ENCODE measurements at places on chromosomes 6 and 20.

DNA sequence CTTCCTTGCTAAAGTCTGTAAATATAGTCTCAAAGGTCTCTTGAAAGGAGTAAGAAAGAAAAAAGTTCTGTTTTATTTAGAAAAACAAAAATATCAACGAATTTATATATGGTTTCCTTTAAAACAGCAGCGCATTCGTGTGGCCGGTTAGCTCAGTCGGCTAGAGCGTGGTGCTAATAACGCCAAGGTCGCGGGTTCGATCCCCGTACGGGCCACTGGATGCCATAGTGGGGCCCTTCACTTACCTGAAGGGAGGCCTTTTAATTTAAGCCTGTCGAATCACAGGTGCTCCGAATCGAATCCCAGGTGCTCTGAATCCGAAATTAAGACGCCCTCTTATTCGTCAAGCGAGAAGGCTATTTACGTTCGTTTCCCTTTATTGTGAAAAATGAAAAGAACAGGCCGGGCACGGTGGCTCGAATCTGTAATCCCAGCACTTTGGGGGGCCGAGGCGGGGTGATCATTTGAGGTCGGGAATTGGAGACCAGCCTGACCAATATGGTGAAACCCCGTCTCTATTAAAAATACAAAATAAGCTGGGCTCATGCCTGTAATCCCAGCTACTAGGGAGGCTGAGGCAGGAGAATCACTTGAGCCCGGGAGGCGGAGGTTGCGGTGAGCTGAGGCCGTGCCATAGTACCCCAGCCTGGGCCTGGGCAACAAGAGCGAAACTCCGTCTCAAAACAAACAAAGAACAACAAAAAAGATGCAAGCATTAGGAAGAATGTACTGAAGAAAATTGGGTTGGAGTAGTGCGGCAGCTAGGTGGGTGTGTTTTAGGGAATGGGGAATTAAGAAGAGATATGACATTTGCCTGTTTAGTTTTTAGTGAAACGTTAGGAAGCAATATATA, 195.8 kb upstream of the ZNF184 start:
- peak; percentile 39 for DNase-seq

- DNase-seq, result no peak
These were observed 182.8 kb upstream of the FOXQ1 start for GRCh38 chr6:1129131-1129530.

- DNase-seq, result no peak
These were observed 193.4 kb upstream of the PRDM1 start for GRCh38 chr6:105892577-105893262.

DNA sequence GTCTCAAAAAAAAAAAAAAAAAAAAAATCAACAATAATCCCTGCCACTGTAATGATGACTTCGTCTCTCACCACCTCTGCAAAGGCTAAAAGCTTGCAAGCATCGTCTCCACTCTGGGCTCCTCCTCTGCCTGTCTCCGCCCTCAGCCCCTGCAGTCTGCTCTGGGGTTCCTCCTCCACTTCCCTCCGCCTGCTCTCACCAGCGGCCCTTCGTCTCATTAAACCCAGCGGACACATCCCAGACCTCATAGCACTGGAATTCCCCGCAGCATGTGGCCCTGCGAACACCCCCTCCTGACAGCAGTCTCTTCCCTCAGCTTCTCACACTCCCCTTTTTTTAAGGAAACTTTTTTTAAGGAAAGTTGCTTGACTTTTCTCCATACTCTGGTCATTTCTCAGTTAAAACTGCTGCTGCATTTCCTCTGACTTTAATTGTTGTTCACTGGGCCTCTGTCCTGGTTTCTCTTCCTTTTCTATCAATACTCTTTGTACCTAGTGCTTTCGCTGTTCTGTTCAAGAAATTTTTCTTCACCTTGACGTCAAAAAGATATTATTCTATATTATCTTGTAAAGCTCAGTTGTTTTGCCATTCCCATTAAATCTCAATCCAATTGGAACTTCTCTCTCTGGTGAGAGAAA, 70.9 kb upstream of the PLEKHG1 start:
- no peak for DNase-seq

GRCh38 chr6:159257846-159258245, 88.6 kb downstream of the FNDC1 start:
- DNase-seq, result no peak

DNA sequence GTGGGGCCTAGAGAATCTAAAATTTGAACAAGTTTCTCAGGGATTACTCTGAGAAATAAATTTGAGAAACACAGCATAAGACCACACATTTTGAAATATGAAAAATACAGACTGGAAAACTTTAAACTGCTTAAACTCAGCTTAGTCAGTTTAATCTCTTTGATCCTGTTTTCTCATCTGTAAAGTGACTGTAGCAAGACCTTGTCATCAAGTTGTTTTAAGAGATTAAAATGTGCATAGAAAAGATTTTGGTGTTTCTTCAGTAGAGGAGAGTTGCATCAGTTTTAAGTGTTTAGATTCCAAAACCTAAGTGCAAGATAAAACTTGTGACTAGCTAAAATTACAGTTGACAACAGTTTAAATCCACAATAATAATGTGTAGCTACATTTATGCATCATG, 8.1 kb upstream of the BCKDHB start:
- no peak for DNase-seq

GRCh38 chr6:63527658-63528514, 44.4 kb upstream of the LOC128125822 start:
- DNase-seq, result no peak

DNA sequence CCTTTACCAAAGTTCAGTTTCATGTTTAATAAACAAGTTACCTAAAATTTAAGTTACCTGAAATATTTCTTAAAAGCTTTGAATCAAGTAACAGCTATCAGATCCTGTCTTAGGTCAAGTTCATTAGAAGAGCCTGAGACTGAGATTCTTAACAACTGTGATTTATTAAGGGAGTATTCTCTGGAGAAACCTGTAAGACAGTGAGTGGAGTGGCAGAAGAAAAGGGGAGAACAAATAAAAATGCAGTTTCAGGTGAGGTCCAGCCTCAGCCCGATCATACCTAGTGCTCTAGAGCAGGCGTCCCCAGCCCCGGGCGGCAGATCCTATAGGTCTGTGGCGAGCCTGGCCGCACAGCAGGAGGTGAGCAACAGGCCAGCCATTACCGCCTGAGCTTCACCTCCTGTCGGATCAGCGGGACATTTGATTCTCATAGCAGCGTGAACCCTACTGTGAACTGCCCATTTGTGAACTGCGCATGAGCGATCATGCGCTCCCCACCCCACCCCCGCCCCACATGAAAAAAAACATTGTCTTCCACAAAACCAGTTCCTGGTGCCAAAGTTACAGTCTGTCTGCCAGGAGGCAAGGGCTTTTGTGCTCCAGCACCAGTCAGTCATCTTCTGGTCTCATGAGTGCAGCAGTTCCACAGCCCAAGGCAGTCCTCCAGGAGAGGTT, 59.2 kb upstream of the ADGRB3 start:
- DNase-seq, result no peak

DNA sequence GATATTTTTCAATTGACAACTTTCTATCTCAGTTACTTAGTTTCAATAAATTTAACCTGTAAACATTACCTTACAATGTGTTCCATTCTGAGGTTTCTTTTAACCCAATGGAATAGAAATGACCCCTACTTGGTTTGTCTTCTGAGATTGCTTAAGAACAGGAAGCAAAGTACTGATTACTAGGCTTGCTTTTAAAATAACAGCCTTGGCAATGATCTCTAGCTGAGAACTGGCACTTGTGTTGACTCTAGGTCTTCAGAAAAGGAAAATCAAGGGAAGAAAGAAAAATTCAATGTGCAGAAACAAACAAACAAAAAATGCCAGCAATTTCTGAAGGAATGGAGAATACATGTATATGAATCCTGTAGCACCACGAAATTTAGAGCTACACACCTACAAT, 66.1 kb downstream of the SYNE1 start:
- no peak for DNase-seq

DNA sequence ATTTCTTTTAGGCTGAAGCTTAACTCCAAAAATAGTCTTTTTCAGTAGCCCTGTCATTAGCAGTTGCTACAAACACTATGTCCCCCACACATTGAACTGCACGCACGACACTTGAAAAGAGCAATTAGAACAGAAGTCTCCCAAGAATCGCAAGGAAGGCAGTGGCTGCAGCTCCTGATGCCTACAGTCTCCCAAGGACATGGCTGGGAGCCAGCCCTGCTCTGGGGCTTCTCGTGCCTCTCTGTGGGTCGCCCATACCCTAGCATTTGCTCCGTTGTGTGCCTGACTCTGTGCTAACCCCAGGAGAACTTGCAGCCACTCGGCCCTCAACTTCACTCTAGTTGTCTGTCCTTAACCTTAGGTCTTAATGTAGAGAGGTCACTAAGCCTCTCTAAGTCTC, 454.2 kb downstream of the PTPRT start:
- DNase-seq, result no peak

DNA sequence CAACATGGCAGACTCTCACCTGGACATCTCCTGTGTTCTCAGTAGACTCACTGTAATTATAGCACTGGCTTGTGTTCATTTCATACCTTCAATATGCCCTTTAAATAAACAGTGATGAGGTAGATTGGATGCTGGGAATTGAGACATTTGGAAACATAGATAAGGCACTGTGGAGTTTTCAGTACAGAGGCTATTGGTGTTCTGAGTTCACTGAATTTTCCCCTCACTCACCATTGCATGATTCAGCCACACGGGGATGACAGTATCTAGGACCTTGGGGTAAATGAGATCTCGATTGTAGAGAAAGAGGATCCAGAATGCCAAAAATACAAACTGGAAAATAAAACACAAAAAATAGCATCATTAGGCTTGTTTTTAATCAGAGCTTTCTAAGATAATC, 12.6 kb downstream of the ADTRP start:
- no peak for DNase-seq

GRCh38 chr20:54112221-54112884, 42.0 kb upstream of the BCAS1 start:
- DNase-seq, result no peak

GRCh38 chr6:12474167-12475140, 184.3 kb downstream of the EDN1 start:
- no peak for DNase-seq

DNA sequence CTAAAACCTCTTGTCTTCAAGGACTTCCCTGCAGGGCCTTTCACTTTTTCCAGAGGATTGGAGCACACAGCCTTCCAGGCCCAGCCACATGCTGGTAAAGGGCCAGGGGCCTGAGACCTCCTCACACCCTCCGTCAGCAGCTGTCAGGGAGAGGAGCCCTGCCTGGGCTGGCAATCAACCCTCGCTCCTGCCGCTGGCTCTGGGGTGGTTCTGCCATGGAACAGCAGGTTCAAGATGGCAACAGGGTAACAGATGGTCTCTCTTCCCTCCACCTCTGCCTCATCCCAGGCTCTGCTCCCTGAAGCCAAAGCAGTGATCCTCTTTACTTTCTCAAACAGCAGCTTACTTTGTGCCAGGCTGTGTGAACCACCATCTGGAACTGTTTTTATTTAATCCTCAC, 23.8 kb downstream of the PCNA start:
- no peak for DNase-seq

DNA sequence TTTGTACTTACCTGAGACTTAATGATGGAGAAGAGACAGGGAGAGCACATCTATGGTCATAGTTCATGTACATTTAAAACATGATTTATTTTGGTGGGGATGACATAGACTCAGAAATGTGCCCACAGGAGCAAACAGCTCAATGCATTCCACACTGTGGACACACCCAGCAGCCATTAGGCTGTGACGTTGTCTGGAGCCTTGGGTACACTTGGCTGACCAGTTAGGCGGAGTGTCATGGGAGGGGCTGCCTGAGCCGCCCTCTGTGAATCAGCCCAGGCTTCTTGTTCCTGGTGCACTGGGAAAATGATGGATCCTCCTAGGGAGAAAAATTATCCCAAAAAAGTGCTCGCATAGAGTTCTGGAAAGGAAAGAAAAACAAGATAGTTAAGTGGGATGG, 231.0 kb upstream of the GMDS start:
- DNase-seq, result no peak

DNA sequence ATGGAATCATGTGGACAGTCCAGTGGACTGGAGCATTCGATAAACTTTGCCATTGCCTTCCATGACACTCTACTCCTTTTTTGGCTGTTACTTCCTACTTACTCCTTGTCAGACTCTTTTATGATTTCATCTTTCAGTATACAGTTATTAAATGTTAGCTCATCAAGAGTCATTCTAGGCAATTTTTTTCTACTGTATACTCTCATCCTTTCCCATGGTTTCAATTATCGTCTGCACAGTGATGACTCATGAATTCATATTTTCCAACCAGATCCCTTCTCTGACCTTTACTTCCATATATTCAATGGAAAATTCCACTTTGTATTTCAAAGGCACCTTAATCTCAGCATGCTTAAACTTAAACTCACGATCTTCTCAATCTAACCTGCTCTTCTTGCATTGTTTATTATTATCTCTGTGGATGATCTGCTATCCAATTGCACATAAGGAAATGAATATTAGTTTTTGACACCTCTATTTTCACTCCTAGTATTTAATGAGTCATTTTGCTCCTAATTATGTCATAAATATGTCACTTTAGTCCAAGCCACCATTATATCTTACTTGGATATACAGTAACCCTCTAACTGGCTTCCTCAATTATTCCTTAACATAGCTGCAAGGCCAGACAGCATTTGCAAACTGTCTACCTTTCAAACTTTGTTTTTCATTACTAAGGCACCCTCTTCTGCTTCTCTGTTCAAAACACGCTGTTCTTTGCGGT, 427.5 kb downstream of the PHF3 start:
- no peak for DNase-seq

GRCh38 chr20:9036593-9036992, 32.3 kb upstream of the PLCB4 start:
- DNase-seq, result no peak

- no peak for DNase-seq
These were observed 30.0 kb downstream of the MYH7B start for GRCh38 chr20:34985461-34986310.

DNA sequence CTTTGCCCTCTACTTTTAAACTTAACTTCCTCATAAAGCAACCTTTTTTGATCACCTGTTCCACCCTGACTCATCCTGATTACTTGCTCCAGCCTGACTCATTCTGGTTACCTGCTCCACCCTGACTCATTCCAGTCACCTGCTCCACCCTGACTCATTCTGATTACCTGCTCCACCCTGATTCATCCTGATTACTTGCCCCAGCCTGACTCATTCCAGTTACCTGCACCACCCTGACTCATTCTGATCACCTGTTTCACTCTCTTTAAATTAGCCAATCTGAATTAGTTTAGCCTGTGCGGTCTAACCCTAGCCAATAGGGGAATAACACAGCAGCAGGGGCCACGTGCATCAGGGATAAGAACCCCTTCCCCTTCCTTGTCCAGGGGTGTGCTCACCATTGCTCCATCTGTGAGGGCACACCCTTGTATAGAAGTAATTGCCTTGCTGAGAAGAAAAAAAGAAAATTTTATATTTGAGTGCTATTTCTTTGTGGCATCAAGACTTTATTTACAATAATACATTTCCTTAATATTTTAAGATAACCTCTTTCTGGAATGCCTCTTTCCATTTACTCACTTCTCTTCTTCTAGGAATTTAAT, 17.9 kb downstream of the HLA-G start:
- DNase-seq, result peak; percentile 48

- DNase-seq, result no peak
These were observed 4.8 kb upstream of the BTNL2 start for GRCh38 chr6:32411566-32412327.

GRCh38 chr6:25866011-25866410, 8.0 kb downstream of the SLC17A3 start:
- DNase-seq, result peak; percentile 34
